Amniotic stem cell (primary cell): ENCODE measurements at places on chromosomes 6 and 20.

GRCh38 chr20:49983848-49984408 is 1.1 kb downstream of the SNAI1 start:
- DNase-seq, result no peak

DNA sequence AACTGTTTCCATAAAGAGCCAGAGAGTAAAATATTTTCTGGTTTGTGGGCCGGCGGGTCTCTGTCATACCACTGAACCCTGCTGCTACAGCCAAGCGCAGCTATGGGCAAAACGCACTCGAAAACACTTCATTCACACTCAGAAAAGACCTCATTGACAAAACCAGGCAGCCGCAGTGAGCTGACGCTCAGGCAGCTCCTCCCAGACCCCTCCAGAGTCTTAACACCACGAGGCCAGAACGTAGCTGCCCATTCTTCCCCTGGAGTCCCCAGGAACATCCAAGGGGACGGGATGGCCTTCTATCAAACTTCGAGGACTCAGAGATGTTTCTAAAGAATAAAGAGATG is 35.6 kb upstream of the ZBP1 start:
- no peak for DNase-seq

- DNase-seq, result no peak
These were observed 163.7 kb downstream of the MAFB start for GRCh38 chr20:40525351-40525750.

DNA sequence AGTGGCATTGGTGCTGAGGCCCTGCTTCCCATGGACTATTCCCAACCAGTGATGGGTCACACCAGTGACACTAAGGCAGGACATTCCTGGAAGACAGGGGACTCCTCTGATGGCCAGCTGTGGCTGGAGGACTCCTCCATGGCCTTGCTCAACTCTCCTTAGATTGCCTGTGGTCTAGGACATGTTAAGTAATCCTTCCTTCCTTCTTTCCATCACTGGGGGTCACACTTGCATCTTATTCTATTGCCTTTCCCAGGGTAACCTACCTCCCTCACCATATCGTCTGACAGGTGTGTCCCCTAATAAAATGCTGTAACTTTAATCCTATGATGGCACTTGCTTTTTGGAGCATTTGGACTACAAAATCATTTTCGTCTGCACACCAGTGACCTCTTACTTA is 24.5 kb upstream of the HLA-A start:
- no peak for DNase-seq

DNA sequence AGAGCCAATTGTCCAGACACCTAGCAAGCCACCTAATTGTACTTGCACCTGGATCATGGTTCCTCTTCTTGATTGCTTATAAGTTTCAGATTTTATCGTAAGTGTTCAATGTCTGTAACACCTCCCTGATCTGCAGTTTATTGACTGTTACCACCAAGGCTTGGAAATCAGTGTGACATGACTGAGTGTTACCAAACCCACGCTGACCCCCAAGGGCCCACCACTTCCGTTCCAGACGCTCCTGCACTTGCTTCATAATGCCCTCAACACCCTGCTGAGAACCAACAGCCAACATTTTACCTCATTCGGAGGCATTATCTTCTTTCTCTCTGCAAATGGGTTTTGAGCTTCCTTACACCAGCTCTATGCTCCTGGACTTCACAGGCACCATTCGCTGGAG is 6.3 kb downstream of the CCR6 start:
- no peak for DNase-seq

DNA sequence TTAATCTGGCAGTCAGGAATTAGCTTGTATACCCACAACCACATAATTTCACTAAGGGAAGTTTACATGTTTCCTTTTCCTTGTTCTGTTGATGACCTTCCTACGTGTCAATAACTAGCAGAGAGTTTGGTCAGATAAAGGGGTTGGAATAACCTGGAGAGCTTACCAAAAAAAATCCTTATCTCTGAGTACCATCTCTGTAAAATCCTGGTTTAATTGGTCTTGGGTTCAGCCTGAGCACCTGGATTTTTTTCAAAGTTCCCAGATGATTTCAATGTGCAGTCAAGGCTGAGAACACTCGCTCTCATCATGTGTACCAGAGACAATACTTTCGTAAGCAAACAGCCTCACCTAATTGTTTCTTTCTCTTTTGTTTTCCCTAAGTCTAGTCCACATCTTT is 483.8 kb upstream of the FLRT3 start:
- no peak for DNase-seq

GRCh38 chr20:18989736-18990474 is 176.3 kb downstream of the SCP2D1 start:
- DNase-seq, result no peak

DNA sequence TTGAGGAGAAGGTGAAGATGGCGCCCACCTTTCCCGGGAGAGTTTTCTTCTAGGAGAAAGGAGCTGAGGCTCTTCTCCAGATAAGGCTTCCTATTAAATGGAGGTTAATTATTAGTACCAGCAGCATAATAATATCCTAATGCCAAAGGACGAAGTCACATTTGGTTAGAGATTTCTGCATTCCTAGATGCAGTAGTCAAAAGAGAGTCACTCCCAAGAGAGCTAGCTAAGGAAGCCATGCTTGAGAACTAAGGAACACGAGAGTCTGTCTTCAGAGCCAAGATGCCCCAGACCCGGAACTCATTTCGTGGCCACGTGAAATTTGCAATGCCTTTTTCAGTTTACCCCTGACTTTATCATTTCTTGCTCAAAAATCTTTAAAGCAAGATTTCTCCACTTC is 132.7 kb downstream of the TSHZ2 start:
- DNase-seq, result no peak

DNA sequence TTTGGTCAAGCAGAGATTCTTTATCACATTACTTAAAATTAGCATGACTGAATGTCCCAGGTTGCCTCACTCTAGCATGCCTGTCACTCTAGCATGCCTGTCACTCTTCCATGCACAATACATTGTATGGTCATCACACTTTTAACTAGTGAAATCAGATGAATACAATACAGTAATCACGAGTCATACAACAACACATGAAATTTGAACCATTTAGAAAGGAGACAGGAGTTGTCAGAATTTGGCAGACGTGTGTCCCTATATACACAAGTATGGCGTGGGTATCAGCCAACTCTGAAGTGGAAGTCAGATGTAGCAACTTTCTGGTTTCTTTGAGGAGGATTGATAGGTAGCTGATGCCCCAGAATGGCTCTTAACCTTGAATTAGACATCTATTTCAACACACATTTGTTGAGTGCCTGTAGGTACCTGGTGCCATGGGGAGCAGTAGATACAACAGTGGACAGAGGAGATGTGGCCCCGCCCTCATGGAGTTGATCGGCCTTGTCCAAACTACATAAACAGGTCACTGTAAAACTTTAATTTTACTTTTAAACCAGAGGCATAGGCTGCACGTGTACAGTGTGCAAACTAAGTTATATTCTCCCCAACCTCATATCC is 116.1 kb upstream of the TIAM2 start:
- DNase-seq, result no peak
